ENCODE measurements at places on chromosomes 5 and 9.
A peak's percentile ranks its signal among the peaks of the same experiment; 100 is the strongest.

- no peak for DNase-seq
Measured at GRCh38 chr5:137564398-137564961, 65.4 kb upstream of the SPOCK1 start.

DNA sequence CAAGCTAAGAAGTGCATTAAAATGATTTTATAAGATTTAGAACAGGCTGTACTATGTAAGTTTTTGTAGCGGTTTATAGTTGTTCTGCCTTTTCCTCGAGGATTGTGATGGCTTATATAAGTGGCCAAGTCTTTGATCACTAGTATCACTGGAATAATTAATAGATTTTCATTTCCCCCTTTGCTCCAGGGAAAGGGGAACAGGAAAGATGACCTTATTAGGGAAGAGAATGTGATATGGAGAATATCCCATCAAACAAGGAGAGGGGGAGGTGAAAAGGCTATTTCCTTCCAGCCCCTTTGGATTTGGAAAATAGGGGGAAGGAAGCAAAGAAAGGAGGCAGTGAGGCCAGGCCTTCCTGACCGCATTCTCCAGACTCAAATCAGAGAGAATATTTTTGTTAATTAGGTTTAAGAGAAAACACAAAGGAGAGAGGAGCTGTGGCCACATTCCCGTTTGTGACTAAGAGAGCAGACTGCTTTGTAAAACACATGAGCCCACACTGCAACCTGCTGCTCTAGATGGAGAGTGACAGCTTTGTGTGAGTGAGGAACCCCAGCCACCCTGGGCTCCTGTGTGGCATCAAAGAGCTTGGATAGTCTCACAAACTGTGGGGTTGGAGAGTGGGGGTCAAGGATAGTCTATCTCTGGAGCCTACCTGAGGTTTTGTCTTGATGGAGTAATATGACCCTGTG, 359.5 kb downstream of the DTWD2 start:
- DNase-seq, result no peak

DNA sequence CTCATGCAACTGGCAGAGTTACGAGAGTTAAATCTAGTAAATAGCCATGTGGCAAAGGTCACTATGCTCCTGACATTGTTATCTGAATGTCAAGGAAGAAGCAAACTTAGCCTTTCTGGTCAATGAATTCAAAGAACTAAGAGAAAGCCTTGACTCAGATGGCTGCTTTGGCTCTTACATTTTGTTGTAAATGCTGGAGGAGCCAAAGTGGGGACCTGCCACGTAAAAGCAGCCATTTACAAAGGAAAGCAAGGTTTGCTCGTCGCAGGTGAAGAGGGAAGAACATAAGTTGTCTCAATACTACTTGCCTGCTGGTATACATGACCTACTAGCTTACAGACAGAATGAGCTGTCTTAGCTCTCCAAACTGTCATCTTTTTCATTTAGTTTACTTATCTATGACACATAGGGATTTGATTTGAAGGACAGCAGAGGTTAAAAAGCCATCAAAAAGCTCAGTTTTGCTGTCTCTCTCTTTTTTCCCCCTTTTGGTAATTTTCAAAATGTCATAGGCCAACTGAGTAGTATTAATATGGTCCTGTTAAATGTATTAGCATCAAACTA, 1052.8 kb upstream of the DMAC1 start:
- no peak for DNase-seq

DNA sequence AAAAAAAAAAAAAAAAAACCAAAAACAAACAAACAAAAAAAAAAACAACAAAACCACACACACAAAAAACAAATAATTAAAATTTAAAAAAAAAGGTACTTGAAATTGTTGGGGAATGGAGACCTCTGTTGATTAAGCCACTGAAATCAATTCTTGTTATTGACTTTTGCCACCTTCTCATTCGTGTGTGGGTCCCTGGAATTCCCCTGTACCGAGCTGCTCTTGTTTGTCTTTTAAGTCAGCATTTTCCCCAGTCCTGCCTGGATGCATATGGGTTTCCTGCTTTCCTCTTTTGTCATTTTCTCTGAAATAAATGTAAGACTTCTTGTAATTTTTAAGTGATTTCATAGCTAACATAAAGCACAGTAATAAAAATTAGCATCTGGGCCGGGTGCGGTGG, 45.5 kb downstream of the GPBP1 start:
- no peak for DNase-seq

DNA sequence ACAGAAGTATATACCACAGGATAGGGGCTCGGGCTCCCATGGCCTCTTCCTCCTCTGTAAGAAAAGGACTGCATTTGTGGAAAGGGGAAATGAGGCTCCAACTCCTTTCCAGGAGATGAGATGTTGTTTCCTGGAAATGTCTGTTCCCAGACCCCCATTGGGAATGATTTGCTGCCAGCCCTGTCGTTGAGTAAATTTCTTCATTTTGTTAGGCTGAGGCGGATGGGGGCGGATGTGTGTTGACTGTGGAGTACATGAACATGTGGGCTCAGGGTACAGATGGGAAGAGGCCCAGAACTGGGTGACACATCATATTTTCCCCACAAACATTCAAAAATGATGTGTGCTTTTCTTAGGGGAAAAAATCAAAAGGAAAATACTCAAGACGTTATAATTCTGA, 28.8 kb upstream of the TNFAIP8 start:
- DNase-seq, result no peak

DNA sequence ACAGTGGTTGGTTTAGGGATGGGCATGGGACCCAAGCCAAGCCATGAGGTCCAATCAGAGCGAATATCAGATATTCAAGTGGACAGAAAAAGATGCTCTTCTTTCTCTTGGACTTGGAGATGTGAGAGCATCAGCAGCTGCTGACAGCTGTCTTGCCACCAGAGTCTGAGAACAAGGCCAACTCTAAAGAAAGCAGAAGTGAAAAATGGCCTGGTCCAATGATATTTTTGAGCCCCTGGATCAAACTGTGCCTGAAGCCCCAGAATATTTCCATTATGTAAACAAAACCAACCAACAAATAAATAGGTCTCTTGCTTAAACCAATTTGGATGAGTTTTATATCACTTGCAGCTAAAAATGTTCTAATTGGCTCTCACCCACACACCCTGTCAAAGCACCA, 30.7 kb upstream of the JADE2 start:
- DNase-seq, result no peak

DNA sequence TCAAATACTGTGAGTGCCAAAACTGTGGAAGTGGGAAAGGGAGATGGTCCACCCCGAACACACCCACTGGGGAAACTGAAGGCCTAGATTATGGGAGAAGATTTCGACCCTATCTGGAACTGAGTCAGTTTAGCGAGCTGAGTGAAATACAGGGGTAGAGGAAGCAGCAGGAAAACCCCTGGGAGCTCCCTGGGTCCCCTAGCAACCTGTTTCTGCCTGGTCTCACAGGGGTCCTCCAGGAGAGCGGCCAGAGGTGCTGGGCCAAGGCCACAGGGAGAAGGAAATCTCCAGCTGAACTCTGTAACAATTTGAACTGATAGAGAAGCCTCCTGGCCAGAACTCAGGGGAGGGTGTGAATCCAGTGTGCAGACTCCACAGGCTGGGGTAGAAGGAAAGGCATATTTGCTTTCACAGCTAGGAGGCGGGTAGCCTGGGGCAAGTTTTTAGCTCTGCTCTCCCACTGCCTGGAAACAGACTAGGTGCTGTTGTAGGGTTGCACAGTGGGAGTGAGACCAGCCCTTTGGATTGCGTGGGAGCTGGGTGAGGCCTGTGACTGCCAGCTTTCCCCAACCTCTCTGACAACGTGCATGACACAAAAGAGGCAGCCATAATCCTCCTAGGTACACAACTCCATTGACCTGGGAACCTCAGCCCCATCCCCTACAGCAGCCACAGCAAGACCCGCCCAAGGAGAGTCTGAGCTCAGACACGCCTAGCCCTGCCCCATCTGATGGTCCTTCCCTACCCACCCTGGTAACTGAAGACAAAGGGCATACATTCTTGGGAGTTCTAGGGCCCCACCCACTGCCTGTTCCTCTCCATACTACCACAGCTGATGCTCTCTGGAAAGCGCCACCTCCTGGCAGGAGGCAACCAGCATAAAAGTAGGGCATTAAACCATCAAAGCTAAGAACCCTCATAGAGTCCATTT, 78.8 kb upstream of the GPBP1 start:
- DNase-seq, result no peak

DNA sequence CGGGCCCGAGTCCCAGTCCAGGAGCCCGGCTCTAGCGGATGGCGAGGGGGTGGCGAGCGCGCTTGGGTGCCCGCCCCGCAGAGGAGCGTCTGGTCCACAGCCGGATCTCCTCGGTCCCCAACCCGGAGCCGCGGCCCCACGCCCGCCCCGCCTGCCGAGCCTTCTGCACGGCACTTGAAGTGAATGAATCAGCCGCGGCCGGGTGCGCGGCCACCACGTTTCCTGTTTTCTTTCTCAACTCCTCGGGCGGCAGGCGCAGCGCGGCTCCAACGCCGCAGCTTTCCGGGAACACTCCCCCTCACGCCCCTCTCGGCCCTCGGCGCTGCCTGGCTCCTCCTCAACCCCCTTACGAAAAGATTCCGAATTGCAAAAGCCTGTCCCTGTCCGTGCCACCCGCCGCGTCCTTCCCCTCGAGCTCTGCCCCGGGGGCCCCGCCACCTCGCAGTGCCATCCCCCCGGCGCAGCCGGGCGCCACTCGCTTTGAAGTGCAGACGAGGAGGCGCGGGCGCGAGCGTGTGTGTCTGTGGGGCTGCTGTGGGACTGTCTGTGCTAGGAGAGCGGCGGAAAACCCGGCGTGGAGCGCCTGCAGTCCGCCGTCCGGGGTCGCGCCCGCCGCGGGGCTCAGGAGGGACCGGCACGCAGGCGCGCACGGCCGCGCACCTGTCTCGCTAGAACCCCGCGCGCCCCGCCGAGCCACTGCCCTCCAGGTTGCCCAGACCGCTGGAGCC, 456.6 kb downstream of the RAB3C start:
- DNase-seq, result peak; percentile 80

DNA sequence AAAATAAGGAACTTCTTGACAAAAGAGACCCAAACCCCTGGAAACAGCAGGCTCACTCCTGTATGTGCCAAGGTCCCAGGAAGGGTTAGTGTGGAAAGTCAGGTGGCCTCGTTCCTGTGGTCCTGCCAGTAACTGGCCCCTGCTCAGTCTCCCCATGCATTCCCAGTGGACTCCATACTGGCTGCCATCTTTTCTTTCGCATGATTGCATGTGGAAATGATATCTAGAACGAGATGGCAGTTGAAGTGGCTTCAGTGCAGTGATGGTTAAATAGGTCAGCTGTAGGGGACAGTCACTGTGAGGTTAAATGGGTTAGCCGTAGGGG, 30.4 kb downstream of the AHRR start:
- DNase-seq, result no peak

DNA sequence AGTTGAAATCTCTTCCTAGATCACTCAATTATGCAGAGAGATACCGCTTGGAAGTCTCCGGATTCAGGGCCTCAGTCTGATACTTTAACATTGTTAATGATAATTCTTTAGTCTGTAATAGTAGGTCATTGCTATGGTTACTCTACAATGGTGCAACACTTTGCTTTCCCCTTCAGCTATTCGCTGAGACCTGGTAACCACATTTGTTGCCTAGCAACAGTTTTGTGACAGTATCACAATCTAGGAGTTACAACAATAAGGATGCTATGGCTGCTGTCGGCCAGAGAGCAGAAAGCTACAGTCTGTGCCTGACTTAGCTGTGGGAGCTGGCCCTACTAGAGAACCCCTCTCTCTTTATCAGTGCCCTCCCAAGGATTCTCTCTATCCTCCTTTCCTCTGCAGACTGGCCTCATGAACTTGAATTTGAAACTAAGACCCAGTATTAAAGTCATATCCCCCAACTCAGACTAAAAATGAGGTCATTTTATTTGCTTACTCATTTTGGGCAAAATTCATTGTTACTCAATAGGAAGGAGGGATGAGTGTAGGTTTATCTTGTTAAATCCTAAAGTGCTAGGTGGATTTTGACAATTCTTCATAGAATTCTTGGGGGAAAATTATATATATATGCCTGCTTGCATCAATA, 39.3 kb downstream of the NR2F1 start:
- no peak for DNase-seq

- no peak for DNase-seq
Measured at GRCh38 chr5:103489307-103489706, 73.3 kb downstream of the NUDT12 start.

GRCh38 chr5:124669956-124670721, 76.3 kb downstream of the ZNF608 start:
- no peak for DNase-seq

DNA sequence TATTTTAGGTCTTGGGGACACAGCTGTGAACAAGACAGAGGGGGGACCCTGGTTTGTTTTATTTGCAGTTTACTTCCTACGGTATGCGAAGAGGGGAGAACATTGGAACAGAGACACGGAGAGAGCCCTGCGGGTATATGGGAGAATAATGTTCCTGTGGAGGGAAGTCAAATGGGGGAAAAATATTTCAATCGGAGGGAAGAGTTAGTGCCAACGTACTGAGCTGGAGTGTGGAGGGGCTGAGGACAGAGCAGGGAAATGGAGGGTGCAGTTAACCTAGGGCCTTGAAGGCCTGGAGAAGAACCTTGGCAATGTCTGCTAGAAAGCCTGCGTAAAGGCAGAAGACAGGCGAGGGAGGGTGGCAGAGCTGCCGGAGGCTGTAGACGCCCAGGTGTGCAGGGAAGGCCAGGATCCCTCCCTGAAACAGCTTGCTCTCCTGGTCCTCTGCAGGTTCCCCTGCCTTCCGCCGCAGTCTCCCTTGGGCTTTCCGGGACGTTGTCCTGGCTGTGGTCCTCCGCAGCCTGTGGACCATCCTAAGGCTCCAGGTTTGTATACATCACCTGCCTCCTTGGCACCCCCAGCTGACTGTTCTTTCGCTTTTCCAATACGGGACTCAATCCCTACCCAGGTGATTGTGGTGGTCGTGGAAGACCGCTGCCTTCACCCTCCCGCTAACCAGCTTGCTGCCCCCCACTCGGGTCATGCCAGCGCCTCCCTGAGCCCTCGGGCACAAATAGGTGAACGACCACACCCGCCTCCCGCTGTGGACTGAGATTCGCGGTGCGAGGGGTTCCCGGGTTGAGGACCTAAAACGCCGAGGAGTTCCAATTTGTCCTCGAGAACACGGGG, 1.9 kb upstream of the RACK1 start:
- DNase-seq, result no peak

DNA sequence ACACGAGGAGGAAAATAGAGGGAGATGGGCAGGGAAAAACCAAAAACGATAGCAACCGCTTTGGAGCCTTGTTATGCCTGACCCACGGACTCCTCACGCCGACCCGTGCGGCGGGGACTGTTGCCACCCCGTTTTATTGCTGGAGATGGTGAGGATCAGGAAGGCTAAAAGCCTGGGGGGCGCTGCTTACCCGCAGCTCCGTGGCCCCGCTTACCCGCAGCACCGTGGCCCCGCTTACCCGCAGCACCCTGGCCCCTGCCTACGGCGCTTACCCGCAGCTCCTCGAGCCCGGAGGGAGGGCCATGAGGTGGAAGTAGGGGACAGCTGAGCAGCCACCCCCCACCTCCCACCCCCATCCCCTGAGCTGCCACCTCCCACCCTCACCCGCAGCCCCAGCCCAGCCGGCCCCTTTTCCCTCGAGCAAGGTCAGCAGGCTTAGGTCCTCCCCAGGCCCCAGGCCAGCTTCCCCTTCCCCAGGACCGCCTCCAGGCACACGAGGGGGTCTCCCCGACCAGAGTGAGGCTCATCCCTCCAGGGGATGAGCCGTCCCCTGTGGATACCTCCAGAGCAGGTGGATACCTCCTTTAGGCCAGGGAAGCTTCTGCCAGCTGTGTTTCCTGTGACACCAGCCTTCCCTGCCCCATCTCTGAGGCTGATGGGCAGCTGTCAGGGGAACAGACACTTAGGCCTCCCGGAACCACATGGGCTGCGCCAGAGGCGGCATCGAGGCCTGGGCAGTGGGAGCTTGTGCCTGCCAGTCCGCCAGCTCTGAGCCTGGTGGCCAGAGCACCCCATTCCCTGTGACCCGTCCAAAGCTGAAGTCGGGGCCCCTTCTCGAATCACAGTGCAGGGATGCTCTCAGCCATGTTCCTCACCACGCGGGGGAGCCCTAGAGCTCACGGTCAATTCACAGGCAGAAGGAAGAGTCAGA, 92.3 kb downstream of the LMX1B start:
- DNase-seq, result peak; percentile 44
